ENCODE measurements at places on chromosomes 5 and 9.

- DNase-seq: no peak
These were observed 155.0 kb upstream of the PRDM9 start for GRCh38 chr5:23352446-23352845.

DNA sequence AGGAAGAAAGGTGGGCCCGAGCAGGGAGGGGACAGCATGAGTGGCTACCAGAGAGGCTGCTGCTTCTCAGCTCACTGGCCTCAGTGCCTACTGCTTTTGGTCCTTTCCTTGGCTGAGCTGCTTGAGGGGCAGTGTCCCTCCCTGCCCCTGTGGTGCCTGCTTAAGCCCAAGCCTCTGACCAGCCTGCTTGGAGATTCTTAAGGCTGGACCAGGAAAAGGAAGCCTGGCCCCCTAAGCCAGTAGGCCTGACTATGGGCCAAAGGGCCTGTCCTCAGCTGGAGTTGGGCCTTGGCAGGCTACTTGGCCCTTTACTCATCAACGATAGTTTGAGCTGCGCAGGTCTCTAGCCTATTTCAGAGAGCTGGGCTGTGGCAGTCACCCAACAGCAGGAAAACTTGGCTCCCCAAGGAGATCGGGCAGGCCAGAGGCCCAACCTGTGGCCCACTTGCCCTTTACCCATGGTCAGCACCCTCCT lies 24.9 kb downstream of the TCF7 start:
- peak; percentile 1 for DNase-seq

DNA sequence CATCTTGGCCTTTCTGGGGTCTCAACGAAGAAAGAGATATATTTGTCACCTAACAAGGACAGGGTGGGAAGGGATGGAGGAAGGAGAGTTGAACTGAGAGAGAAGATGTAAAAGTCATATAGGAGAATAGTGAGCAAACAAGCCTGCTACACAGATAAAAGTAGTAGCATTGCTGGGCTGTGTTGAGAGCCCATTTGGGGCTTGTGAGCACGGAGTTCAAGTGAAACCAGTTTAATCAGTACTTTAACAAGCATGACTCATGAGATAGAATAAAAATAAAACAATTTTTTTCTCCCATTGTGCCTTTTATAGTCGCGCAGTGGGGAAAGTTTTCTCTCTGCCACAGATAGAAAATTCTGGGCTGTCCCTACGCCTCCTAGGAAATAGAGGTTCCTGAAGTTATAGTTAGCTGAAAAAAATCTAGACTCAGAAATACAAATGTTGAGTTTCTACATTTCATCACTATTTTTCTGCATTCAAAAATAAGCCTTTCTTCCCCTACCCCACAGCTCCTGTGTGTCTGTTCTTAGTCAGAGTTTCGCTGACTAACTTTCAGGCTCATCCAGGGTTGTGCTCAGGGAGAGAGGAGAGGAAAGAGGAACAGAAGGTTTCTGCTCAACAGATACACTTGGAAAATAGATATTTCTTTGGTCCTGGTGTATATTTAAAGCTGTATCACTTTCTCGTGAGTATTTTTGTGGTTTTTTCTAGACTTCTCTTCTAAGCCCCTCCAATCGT lies 395.8 kb upstream of the ADAMTSL1 start:
- no peak for DNase-seq

DNA sequence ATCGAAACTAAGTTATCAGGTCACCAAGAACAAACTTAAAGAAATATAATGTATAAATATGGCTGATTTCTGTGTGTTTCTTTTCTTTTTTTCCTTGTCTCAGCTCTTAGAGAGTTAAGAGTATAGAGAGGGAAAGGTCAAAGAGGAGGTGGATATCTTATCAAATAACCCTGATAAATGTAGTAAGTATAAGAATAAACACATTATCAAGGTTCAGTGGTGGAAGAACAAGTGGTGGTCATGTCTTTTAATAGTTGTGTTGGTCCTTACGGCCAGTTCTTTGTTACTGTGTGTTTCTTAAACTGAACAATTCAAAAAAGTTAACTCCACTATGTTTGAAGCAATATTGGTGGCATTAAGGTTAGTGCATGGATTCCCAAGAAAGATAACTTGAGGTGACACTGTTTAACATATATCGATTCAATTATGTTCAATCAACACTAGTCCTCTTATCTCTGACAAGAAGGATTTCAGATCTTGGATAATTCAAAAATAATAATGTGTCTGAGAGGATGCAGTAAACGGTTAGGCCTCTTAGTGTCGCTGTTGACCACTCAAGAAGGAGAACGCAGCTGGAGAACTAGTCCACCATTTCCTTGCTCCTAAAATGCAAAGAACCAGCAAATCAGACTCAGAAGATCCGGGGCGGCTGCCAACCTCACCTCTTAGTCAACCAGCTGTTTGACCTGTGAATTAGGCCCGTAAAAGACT lies at the start of gene PCDHGA3:
PCDHGA3 (plus strand) TSS at position 588 of the 711 bp plus-strand sequence. CDS start 205 bp downstream, outside the sequence.
- no peak for DNase-seq

DNA sequence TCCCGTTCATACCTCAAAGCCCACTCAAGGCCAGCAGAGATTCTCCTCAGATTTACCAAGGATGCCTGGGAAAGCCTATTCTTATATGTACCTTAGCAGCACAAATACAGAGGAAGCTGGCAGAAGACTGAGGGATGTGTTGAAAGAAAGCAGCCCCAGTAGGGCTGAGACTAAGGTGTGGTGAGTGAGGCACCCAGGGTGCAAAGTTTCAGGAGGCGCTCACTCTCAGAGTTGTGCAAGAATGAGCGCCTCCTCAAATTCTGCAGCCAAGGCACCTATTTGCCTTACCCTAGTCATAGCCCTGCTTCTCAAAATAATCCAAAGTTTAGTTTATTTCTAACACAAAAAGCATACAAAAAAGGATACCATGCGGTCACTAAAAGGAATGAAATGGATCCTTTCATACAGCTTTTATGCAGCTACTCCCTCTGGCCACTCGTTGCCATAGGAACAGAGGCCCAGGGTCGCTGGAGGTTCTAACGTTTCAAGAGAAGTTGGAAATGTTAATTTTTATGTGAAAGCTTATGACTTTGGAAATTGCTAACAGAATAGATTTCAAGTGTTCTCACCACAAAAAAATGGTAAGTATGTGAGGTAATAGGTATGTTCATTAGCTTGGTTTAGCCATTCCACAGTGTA lies 79.7 kb upstream of the SMIM23 start:
- DNase-seq: no peak

DNA sequence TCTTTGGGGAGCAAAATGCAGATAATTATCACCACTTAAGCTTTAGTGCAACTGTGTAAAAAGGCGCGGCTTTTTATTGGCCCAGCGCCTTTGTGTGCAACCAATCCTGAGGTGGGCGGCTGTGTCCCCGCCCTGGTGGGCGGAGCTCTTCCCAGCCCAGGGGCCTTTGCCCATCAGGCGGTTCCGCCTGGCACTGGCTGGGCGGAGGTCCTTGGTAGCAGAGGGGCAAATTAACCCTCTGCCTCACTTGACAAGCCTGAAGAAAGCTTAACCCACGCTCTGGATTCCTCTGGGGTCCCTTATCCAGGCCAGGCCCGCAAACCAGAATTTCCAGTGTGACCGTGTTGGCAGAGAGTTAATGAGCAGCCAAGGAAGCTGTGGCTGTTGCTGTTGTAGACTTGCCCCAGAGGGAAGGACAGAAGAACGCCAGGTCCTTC lies 12.8 kb upstream of the NIPAL4 start:
- no peak for DNase-seq

- DNase-seq: no peak
These were observed 6.2 kb upstream of the OLFM1 start for GRCh38 chr9:135081264-135081660.

DNA sequence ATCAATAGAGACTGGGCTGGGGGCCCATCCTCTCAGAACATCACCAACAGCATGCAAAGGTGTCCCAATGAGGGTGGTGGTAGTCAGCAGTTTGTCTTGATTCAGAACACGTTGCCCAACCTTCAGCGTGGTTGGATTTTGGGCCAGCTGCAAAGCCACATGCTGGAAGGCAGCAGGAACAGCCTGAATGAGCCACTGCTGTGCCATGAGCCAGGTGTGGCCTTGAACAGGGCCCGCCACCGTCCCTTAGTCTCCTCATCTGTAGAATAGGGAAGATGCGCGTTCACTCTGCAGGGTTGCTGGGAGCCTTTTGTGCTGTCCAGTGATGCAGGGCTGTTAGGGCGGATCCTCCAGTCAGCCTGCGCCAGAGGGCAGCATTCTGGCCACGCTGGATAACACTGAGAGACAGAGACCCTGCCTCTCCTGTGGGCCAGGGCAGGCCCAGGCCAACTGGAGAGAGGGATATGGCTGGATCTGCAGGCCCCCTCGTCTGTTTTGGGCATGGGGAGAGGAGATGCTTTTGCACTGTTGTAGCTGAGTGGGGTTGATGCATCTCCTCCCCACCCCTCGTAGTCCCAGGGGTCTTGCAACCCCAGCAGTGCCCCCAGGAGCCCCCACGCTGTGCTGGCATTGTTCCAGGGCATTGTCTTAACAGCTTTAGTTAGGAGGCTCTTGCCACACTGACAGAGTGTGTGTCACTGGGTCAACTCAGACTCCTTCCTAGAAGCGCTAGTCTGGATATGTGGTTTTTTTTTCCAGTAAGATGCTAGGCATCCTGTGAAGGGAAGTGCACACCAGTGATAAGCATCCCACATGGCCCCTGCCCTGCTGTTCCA lies 42.1 kb downstream of the SLC46A2 start:
- DNase-seq: no peak

Measured in thyroid gland (tissue), 4 donors.